ENCODE measurements at places on chromosomes 2 and 18. TPM values are rescaled to one million over a fixed set of nuclear protein-coding genes. Genes with fewer than 3 reads are reported as not detected.

Gene CNTNAP5
- 5.9 TPM for total RNA-seq

Gene CCDC74A
- total RNA-seq, result 1.3 TPM

Gene FBXO41
- total RNA-seq, result 6.9 TPM

Gene COLEC12
- total RNA-seq, result 2.9 TPM

Gene GNAL
- 16.8 TPM for total RNA-seq

Gene FRZB
- total RNA-seq, result 0.77 TPM

Gene TRIM43B
- not detected for total RNA-seq

Gene UGT1A4
- 0.27 TPM for total RNA-seq

Gene NCL
- total RNA-seq, result 127 TPM
